ENCODE measurements at places on chromosomes 6 and 20.

GRCh38 chr6:31270788-31271640 is 878 bp downstream of the HLA-C start:
- no peak for DNase-seq

- no peak for DNase-seq
These were observed 33.0 kb upstream of the HFE start for GRCh38 chr6:26053992-26054780.

GRCh38 chr6:107818272-107818671 is 5.8 kb downstream of the SCML4 start:
- DNase-seq: no peak

DNA sequence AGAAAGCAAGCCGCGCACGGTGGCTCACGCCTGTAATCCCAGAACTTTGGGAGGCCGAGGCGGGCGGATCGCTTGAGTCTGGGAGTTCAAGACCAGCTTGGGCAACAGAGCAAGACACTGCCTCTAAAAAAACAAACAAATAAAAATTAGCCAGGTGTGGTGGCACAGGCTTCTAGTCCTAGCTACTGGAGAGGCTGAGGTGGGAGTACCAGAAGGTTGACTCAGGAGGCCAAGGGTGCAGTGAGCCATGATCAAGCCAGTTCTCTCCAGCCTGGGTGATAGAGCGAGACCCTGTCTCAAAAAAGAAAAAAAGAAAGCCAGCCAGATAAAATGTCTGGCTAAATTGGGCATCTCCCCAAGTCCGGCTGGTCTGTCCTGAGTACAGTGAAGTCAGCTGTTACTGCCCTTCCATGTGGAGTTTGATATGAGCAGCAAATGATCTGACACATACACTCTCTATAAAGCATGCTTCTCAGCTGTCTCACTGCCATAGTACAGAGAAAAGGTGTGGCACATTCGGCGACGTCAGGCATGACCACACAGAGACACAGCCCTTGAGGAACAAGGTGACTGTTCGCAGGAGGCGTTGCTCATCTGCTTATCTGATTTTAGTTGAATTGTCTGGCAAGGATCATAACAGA is 13.0 kb downstream of the CD83 start:
- no peak for DNase-seq
